ENCODE measurements at places on chromosomes 5 and 9. TPM values are rescaled to one million over a fixed set of nuclear protein-coding genes. Genes with fewer than 3 reads are reported as not detected.

The BSPRY gene
- 12.3 TPM for total RNA-seq

- peaks cover 20% of the 10 kb centered on the region for H3K27me3 ChIP-seq
- H3K4me3 ChIP-seq, result no peak overlapping the region
- no peaks in the 10 kb centered on the region for H3K36me3 ChIP-seq
- H3K27ac ChIP-seq, result no peak overlapping the region
Observed at GRCh38 chr9:84154320-84154719, 173.7 kb downstream of the RMI1 start.

The LRRC19 gene
- total RNA-seq, result not detected

The WDR5 gene
- 71.3 TPM for total RNA-seq

The BHMT2 gene
- not detected for total RNA-seq

The CKMT2 gene
- total RNA-seq, result not detected

- no peak overlapping the region for H3K4me3 ChIP-seq
- H3K4me1 ChIP-seq, result no peaks in the 10 kb centered on the region
- peaks cover 20% of the 10 kb centered on the region for H3K27me3 ChIP-seq
- H3K36me3 ChIP-seq, result no peaks in the 10 kb centered on the region
- DNase-seq, result no peak
Observed at GRCh38 chr5:62144401-62145022, 161.5 kb upstream of the KIF2A start.

GRCh38 chr5:139676951-139677735 lies 29.0 kb downstream of the CXXC5 start:
- DNase-seq, result no peak
- H3K4me1 ChIP-seq, result no peaks in the 10 kb centered on the region
- no peak overlapping the region for H3K27ac ChIP-seq
- no peaks in the 10 kb centered on the region for H3K36me3 ChIP-seq
- H3K27me3 ChIP-seq, result peaks cover 12% of the 10 kb centered on the region

- peaks cover 77% of the 10 kb centered on the region for H3K4me1 ChIP-seq
- peaks cover 49% of the 10 kb centered on the region for H3K36me3 ChIP-seq
- DNase-seq, result peak; percentile 31
- peak overlapping the region; percentile 40 for H3K4me3 ChIP-seq
Observed at GRCh38 chr5:151097820-151098767, 17.3 kb upstream of the TNIP1 start.

- peaks cover 13% of the 10 kb centered on the region for H3K4me1 ChIP-seq
- no peak overlapping the region for H3K4me3 ChIP-seq
- H3K27ac ChIP-seq, result no peak overlapping the region
Observed at GRCh38 chr9:95574176-95574575, 57.4 kb upstream of the PTCH1 start.

- H3K4me1 ChIP-seq, result peaks cover 17% of the 10 kb centered on the region
- peaks cover 34% of the 10 kb centered on the region for H3K27me3 ChIP-seq
- DNase-seq, result peak; percentile 21
- peak overlapping the region; percentile 84 for H3K4me3 ChIP-seq
- H3K27ac ChIP-seq, result peak overlapping the region; percentile 48
Observed at GRCh38 chr5:177403102-177403791, 2.8 kb upstream of the PFN3 start.

- no peak for DNase-seq
- no peaks in the 10 kb centered on the region for H3K36me3 ChIP-seq
- no peaks in the 10 kb centered on the region for H3K27me3 ChIP-seq
- no peak overlapping the region for H3K4me3 ChIP-seq
- no peaks in the 10 kb centered on the region for H3K4me1 ChIP-seq
- H3K27ac ChIP-seq, result no peak overlapping the region
Observed at GRCh38 chr5:148343603-148344487, 8.5 kb downstream of the SPINK9 start.

- H3K4me3 ChIP-seq, result no peak overlapping the region
- H3K36me3 ChIP-seq, result no peaks in the 10 kb centered on the region
- H3K27me3 ChIP-seq, result peaks cover 12% of the 10 kb centered on the region
- no peak for DNase-seq
- peaks cover 14% of the 10 kb centered on the region for H3K4me1 ChIP-seq
Observed at GRCh38 chr9:133235549-133236222, 26.6 kb upstream of the OBP2B start.

The PCDHGB4 gene
- total RNA-seq, result 0.18 TPM

DNA sequence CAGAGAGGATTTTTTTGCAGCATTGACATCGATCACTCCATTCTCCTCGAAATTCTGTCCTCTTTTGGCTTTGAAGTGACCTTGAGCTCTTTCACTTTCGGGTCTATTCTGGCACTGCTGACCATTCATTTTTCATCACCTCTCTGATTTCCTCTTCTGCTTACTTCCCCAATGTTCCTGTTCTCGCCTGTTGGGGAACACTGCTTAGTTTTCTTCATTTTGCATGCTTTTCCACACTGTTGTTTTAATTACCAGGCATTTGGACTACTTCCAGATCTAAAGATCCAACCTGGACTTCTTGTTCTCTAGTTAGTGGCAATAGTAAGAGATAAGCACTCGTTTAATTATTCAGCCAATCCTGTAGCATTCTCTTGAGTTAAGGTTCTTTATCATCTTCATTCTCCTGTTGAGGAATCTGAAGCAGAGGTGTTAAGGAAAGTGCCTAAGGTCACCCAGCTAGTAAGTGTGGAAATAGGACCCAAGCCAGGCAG lies 53.4 kb downstream of the MAN2A1 start:
- H3K4me3 ChIP-seq, result no peak overlapping the region
- H3K27ac ChIP-seq, result no peak overlapping the region
- H3K36me3 ChIP-seq, result peaks cover 24% of the 10 kb centered on the region
- DNase-seq, result no peak
- peaks cover 43% of the 10 kb centered on the region for H3K4me1 ChIP-seq

The FSD1L gene
- total RNA-seq, result 3.4 TPM

DNA sequence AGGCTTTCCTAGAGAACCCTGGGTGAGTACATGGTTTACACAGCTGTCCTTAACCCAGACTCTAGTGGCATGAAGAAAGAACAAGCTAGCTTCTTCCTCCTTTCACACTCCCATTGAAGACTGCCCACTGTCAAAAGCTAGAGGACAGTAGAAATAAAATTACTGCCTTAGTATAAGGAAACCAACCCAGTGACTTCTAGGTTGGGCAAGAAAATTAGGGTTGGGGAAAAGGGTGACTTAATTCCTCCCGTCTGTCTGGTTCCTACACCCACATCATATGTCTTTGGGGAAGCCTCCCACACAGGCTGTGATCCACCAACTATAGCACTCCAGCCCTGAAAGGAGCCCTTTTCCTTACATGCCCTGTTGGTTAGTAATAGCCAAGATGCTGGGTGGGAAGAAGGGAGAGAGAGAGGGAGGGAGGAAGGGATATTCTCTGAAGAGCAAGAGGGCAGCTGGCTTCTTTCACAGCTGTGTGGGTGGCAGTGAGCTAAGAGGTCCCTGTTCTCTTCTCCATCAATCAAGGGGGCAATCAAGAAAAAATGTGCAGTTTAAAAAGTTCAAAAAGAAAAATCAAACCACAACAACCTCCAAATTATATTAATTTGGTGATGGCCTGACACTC lies 21.7 kb downstream of the HBEGF start:
- no peak overlapping the region for H3K27ac ChIP-seq
- peaks cover 19% of the 10 kb centered on the region for H3K4me1 ChIP-seq
- DNase-seq, result no peak
- no peaks in the 10 kb centered on the region for H3K36me3 ChIP-seq

- H3K27ac ChIP-seq, result no peak overlapping the region
- no peaks in the 10 kb centered on the region for H3K36me3 ChIP-seq
- no peaks in the 10 kb centered on the region for H3K4me1 ChIP-seq
Observed at GRCh38 chr5:159133041-159133741, 33.5 kb upstream of the EBF1 start.

- no peak overlapping the region for H3K4me3 ChIP-seq
- no peak overlapping the region for H3K27ac ChIP-seq
- H3K4me1 ChIP-seq, result no peaks in the 10 kb centered on the region
- no peak for DNase-seq
- H3K36me3 ChIP-seq, result no peaks in the 10 kb centered on the region
Observed at GRCh38 chr9:110602281-110602680, 22.7 kb upstream of the SVEP1 start.

The ACSL6 gene
- 48.1 TPM for total RNA-seq

DNA sequence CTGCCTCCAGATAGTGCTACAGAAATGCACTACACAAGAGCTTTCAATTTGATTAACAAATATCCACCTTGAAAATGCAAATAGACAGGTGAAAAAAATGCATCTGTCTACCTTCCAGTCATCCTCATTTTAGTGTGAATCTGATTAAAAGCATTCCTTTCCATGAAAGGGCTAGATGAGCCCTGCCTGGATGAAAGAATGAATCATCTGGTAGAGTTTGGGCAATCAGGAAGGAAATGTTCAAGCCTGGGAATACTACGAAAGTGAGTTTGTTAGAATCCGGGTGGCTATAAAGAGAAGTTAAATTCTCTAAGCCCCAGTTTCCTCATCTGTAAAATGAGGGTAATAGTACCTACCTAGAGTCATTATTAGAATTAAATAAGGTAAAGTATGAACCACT lies 142.6 kb downstream of the FAM114A2 start:
- no peaks in the 10 kb centered on the region for H3K36me3 ChIP-seq
- H3K27me3 ChIP-seq, result no peaks in the 10 kb centered on the region
- no peaks in the 10 kb centered on the region for H3K4me1 ChIP-seq
- no peak overlapping the region for H3K27ac ChIP-seq
- DNase-seq, result no peak
- H3K4me3 ChIP-seq, result no peak overlapping the region

The GRM6 gene
- total RNA-seq, result not detected

- no peak overlapping the region for H3K27ac ChIP-seq
- no peaks in the 10 kb centered on the region for H3K36me3 ChIP-seq
- no peak overlapping the region for H3K4me3 ChIP-seq
- H3K4me1 ChIP-seq, result no peaks in the 10 kb centered on the region
- no peak for DNase-seq
Observed at GRCh38 chr9:69996967-69997366, 46.7 kb upstream of the MAMDC2 start.

The OTP gene
- total RNA-seq, result not detected

DNA sequence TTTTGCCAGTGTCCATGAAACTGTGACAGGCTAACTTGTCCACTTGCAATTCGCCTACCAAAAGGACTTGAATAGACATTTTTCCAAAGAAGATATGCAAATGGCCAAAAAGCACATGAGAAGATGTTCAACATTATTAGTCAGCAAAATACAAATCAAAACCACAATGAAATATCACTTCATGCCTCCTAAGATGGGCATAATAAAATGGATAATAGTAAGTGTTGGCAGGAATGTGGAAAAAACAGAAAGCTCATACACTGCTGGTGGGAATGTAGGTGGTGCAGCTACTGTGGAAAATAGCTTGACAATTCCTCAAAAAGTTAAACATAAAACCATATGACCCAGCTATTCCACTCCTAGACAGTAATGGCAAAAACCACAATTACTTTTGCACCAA lies 7.9 kb downstream of the DTWD2 start:
- H3K27ac ChIP-seq, result no peak overlapping the region
- no peaks in the 10 kb centered on the region for H3K27me3 ChIP-seq
- no peaks in the 10 kb centered on the region for H3K36me3 ChIP-seq
- DNase-seq, result no peak
- H3K4me3 ChIP-seq, result no peak overlapping the region

The CDH18 gene
- not detected for total RNA-seq

The ERCC6L2 gene
- 33.7 TPM for total RNA-seq

- DNase-seq, result peak; percentile 11
- no peak overlapping the region for H3K4me3 ChIP-seq
- peaks cover 7% of the 10 kb centered on the region for H3K4me1 ChIP-seq
- H3K27ac ChIP-seq, result no peak overlapping the region
- no peaks in the 10 kb centered on the region for H3K36me3 ChIP-seq
- peaks cover 13% of the 10 kb centered on the region for H3K27me3 ChIP-seq
Observed at GRCh38 chr9:134243778-134244467, 79.6 kb upstream of the RNU6ATAC start.

- H3K36me3 ChIP-seq, result no peaks in the 10 kb centered on the region
- DNase-seq, result no peak
- no peak overlapping the region for H3K27ac ChIP-seq
- no peaks in the 10 kb centered on the region for H3K27me3 ChIP-seq
Observed at GRCh38 chr9:121640076-121640475, 11.4 kb upstream of the DAB2IP start.

The LCN2 gene
- total RNA-seq, result not detected

GRCh38 chr5:132222649-132223038 lies 5.0 kb downstream of the P4HA2 start:
- no peak overlapping the region for H3K4me3 ChIP-seq
- H3K36me3 ChIP-seq, result peaks cover 39% of the 10 kb centered on the region
- peaks cover 4% of the 10 kb centered on the region for H3K27me3 ChIP-seq
- no peak for DNase-seq

DNA sequence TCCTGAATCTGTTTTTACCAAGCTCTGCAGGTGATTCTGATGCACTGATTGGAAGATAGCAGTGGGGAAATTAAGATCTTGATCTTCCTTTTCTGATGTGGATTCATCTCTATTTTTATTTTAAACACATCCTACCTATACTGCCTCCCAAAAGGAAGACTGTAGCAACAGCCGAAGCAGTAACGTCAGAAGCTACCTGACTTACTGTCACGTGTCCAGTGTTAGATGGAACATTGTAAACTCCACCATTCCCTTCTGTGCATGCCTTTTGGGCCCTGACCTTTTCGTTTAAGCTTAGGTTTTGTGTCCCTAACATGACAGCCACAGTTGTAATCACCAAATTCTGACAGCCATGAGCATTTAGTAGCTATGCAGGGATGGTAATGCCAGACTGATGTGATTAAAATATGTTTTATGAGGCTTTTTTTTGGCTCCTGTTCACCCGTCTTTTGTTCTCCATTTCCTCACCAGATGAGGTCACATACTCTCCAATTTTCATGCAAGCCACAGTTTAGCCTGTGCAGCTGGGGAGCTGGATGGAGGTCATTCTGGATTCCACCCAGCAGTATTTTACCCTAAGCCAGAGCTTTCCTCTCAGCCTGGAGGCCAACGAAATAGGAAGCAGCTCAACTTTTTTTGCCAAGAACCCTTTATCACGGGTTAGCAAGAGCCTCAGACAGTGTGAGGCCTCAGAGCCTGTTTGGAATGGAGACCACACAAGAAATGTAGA lies 15.6 kb upstream of the FOXD1 start:
- H3K27ac ChIP-seq, result no peak overlapping the region
- no peaks in the 10 kb centered on the region for H3K36me3 ChIP-seq
- H3K4me1 ChIP-seq, result no peaks in the 10 kb centered on the region
- DNase-seq, result no peak
- peaks cover 16% of the 10 kb centered on the region for H3K27me3 ChIP-seq
- H3K4me3 ChIP-seq, result no peak overlapping the region

The APBA1 gene
- 2.4 TPM for total RNA-seq

DNA sequence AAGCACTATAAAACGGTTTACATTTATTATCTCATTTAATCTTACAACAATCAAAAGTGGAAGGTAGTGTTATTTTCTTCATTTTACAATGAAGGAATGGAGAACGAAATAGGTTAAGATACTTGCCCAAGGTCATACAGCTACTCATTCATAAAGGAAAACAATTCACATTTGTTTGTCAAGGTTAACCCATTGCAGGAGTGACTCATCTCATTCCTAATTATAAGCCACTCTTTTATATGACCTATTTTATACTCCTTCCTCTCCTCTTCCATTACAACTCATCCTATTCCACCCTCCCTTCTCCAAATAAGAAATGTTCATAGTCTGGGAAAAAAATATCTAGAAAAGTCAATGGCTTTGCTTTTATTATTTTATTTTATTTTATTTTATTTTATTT lies 29.6 kb downstream of the CRHBP start:
- H3K36me3 ChIP-seq, result no peaks in the 10 kb centered on the region
- no peak overlapping the region for H3K4me3 ChIP-seq
- H3K27ac ChIP-seq, result no peak overlapping the region

- no peaks in the 10 kb centered on the region for H3K4me1 ChIP-seq
- no peaks in the 10 kb centered on the region for H3K27me3 ChIP-seq
- no peak for DNase-seq
- H3K36me3 ChIP-seq, result no peaks in the 10 kb centered on the region
- no peak overlapping the region for H3K27ac ChIP-seq
Observed at GRCh38 chr5:158203261-158203660, 344.3 kb upstream of the CLINT1 start.

- no peak for DNase-seq
- no peak overlapping the region for H3K27ac ChIP-seq
- no peaks in the 10 kb centered on the region for H3K4me1 ChIP-seq
- H3K27me3 ChIP-seq, result peaks cover 38% of the 10 kb centered on the region
Observed at GRCh38 chr5:115308815-115309214, 12.4 kb upstream of the CCDC112 start.

All from activated T-helper 1 cell treated with anti-CD3 and anti-CD28 coated beads, Interleukin-12 subunit alpha, Interleukin-12 subunit beta, Interleukin-2, Interleukin-4 antibody, amounts not matched to agents 30 ng/mL and 10 ng/mL and 1 ng/mL, durations not matched to agents 14 hours and 24 hours and 36 hours (primary cell).